ENCODE measurements at places on chromosomes 12 and 14. TPM values are rescaled to one million over a fixed set of nuclear protein-coding genes. Genes with fewer than 3 reads are reported as not detected.

GRCh38 chr12:106118-106591, 39.6 kb downstream of the IQSEC3 start:
- no peak for DNase-seq
- H3K4me1 ChIP-seq = peaks cover 17% of the 10 kb centered on the region
- no peaks in the 10 kb centered on the region for H3K36me3 ChIP-seq
- H3K27ac ChIP-seq = no peak overlapping the region

OR6C2 gene
- not detected for total RNA-seq

DNA sequence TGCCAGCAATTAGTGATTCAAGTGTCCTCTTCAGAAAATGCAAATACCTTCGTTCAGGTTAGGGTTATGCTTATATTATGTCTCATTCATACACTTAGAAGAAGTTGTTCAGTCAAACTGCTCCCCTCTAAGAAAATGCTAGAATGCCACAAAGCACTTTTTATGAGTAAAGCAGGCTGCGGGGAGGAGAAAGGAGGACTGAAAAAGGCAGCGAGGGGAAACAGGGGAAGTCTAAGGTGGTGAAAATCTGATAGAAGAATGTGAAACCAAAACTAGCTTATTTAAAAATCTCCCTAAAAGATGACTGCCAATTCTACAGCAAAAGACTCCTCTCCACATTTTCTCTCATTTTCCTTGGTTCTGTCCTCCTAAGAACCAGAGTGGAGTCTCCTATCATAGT, 70.1 kb downstream of the PRKD1 start:
- no peak for DNase-seq
- H3K4me1 ChIP-seq = no peaks in the 10 kb centered on the region
- no peaks in the 10 kb centered on the region for H3K36me3 ChIP-seq
- no peaks in the 10 kb centered on the region for H3K27me3 ChIP-seq
- H3K4me3 ChIP-seq = no peak overlapping the region

DNA sequence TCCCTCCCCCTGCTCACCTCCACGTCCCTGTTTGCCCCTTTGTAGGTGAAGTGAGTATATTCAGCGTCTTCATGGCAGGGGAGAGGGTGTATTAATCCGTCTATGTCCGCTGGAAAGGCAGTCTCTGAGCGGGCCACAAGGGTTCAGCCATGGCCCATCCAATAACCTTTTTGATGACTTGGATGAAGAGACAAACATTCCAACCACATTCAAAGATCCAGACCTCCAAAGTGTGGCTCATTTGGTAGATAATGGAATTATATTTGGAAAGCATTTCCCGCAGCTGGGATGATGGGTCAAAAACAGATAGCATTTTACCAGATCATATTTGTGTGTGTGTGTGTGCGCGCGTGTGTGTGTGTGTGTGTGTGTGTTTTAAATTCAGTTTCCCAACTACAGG, 345.9 kb downstream of the DPF3 start:
- H3K4me3 ChIP-seq = no peak overlapping the region
- no peaks in the 10 kb centered on the region for H3K27me3 ChIP-seq
- H3K4me1 ChIP-seq = peaks cover 6% of the 10 kb centered on the region
- H3K36me3 ChIP-seq = no peaks in the 10 kb centered on the region

DNA sequence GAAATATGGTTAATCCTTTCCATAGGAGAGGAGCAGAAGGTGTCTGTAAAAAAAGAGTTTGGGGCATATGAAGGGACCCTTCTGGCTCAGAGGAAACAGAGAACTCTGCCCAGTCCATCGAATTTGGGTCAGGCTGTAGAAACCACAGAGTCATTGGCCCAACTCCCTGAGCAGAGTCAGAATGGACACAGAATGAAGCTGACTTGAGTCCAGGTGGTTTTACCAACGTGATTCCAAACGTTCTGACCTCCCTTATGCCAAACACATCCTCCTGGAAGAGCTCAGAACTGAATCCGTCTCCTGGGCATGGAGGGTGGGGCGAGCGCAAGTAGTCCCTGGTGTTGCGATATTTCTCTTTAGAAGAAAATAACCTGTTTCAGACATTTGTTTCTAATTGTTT, 138.8 kb downstream of the DAD1 start:
- H3K27ac ChIP-seq = no peak overlapping the region
- H3K27me3 ChIP-seq = no peaks in the 10 kb centered on the region
- no peaks in the 10 kb centered on the region for H3K4me1 ChIP-seq
- DNase-seq = no peak
- H3K36me3 ChIP-seq = no peaks in the 10 kb centered on the region
- no peak overlapping the region for H3K4me3 ChIP-seq

NUAK1 gene
- 18.9 TPM for total RNA-seq

- no peaks in the 10 kb centered on the region for H3K27me3 ChIP-seq
- no peaks in the 10 kb centered on the region for H3K36me3 ChIP-seq
- DNase-seq = no peak
- H3K4me3 ChIP-seq = no peak overlapping the region
Observed at GRCh38 chr14:99520571-99521081, 39.4 kb downstream of the CCNK start.

CLECL1 gene
- not detected for total RNA-seq

DNA sequence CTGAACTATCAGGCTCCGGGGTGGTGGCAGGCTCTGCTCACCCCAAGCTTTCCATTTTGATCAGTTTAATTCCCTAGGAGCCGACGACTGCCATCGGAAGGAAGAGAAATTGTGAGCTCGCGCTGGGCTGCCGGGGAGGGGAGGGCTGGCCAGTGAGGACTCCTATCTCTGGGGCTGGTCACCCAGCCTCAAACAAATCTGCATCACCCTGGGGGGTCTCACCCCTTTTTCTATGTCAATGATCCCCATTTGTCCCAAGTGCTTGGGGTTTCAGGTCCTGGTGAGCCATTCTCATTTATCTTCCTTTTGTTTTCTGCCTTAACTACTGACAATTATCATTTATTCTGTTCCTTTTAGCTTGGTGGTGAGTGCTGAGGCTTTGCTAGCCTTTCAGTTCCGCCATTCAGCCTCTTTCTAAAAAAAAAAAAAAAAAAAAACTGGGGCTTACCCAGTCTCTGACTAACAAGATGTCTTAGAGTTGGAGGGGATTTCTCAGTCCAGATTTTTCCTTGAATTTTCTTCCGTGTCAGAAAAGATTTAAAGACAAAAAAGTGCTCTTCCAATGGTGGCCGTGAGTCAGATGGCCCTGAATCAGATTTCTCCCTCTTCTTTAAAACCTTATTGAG, 22.8 kb upstream of the USP44 start:
- H3K36me3 ChIP-seq = no peaks in the 10 kb centered on the region
- peak overlapping the region; percentile 7 for H3K4me3 ChIP-seq
- peaks cover 9% of the 10 kb centered on the region for H3K4me1 ChIP-seq
- H3K27ac ChIP-seq = peak overlapping the region; percentile 60
- peak; percentile 76 for DNase-seq
